ENCODE measurements at places on chromosomes 12 and 14.

GRCh38 chr12:49763006-49763591 is 21.7 kb downstream of the TMBIM6 start:
- DNase-seq, result no peak

DNA sequence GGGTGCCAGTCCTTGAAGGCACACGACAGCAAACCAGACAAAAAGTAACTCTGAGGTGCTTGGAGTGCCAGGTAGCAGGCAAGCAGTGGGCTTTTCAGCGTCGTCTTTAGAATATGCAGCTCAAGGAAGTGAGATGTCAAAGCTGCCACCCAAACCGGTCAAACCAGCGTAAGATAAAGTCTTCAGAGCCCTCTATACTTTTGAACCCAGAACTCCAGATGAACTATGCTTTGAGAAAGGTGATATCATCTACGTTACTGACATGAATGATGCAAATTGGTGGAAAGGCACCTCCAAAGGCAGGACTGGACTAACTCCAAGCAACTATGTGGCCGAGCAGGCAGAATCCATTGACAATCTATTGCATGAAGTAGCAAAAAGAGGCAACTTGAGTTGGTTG is 95.9 kb downstream of the TBX3 start:
- no peak for DNase-seq

DNA sequence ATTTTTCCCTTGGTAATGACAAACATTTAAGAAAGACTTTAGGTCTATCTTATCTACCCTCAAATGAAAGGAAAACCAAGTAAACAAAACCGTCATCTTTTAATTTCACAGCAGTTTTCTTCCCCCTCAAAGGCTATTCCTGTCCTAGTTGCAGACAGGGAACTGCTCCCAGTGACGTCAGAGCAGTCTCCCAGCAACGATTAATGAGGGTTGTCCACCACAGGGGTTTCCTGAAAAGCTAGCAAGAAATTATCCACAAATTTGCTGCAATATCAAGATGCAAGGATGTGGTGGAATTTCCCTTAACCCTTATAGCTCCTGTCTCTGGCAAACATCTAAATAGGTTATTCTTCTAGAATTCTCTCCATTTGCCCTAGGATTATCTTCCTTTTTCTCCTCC is 89.1 kb upstream of the STAC3 start:
- DNase-seq, result no peak

DNA sequence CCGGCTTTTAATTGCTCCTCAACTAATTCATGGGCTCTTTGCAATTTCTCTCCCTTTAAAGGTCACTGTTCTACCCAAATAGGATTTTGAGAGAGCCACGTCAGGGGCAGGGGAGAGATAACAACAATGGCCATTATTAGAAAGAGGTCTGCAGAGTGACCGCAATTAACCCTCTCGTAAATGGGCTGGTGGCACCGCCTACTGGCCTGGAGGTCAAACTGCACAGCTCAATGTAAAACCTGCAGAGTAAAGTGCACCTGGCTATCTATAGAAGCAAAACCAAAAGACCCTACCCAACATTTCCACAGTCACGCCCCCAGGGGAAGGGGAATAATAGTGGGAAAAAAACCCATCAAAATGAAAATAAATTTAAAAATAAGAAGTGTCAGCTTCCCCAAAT is 21.6 kb upstream of the CLEC4E start:
- no peak for DNase-seq

DNA sequence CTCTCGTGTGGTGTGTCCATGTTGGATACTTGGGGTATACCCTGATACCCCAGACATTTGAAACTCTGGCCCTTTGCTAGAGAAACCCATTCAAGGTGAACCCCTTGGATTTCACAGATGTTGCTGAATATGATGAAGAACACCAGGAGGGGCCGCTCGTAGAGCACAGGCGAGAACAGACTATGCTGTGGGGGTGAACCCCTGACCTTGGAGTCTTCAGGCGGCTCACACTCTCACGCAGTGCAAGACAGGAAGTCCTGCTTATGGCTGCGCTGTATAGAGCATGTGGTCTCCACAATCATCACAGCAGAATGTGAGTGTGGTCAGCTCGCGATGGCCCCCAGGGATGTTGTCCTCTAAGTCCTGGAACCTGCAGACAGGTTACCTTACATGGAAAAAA is 60.4 kb downstream of the SLC15A4 start:
- DNase-seq, result no peak

DNA sequence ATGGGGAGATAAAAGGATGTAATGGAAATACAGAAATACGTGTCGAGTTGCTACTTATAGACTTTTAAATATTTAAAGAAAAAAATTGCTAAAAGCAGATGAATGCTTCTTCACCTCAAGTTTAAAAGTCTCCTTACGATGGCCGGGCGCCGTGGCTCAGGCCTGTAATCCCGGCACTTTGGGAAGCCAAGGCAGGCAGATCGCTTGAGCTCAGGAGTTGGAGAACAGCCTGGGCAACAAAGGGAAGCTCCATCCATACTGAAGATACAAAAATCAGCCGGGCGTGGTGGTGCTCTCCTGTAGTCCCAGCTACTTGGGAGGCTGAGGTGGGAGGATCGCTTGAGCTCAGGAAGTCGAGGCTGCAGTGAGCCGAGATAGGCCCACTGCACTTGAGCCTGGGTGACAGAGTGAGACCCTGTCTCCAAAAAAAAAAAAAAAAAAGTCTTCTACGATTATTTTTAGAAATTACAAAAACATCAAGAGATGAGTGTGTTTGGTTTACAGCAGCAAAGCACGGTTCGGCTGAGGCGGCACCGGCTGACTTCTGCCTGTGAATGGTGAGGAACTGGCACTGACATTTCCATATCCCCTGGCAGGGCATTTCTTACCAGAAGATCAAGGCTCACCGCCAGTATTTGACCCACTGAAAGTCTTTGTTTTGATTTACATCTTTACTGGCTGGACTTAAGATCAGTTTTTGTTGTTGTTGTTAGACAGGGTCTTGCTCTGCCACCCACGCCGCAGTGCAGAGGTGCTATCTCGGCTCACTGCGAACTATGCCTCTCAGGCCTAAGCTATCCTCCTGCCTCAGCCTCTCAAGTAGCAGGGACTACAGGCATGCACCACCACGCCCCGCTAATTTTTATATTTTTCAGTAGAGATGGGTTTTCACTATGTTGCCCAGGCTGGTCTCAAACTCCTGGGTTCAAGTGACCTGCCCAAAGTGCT is 3.9 kb upstream of the MTA1 start:
- DNase-seq, result no peak

- no peak for DNase-seq
Measured at GRCh38 chr12:121905746-121906145, 12.6 kb upstream of the CFAP251 start.

GRCh38 chr12:131101703-131102492 is 148.2 kb downstream of the ADGRD1 start:
- no peak for DNase-seq

GRCh38 chr12:118958520-118958919 is 22.8 kb upstream of the SRRM4 start:
- no peak for DNase-seq

DNA sequence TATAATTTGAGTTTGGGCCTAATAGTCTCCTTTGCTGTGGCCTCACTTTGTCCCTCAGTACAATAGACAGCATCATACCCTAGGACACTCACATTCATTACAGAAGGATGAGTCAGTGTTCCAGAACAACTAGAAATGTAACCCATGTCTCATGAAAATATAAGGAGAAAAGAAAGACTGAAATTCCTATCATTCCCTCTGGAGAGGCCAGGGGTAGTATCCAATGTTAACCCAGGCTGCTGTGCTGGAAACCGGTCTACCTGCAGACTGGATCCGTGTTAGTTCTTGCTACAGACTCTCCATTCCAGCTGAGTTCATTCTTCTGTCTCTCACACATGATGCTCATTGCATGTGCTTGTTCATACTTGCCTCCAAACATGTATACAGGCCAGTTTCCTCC is 75.8 kb upstream of the HOXC13 start:
- DNase-seq, result no peak

- DNase-seq, result no peak
Measured at GRCh38 chr14:25868521-25869314, 729.1 kb downstream of the NOVA1 start.

DNA sequence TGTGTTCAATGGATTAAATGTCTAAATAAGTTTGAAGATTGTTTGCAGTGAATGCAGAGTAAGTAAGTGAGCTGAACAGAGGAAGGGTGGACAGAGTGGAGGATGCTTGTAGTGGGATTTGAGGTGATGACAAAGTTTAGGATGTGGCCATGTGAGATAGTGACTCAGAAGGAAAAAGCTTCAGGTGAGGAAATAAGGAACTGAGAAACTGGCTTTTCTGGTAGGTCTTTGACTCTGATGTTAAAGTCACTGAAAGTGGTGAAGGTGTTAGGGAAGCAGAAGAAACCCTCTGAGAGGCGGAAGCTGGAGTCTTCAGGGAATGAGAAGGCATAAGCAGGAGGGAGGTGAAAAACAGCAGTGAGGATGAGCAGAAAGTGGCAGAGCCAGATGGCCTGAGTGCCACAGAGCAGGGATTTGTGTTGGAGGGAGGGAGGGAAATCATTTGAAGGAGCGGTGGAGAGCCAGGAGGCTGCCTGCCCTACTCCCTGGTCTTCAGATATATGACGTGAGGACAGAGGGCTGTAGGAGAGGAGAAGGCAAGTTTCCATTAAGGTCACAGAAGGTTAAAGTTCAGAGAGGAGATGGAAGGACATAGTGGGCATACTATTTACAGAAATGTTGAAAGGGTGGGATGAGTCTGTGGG is 24.8 kb downstream of the RGS6 start:
- no peak for DNase-seq

- DNase-seq, result no peak
Measured at GRCh38 chr12:96422192-96422591, 22.0 kb upstream of the CDK17 start.

- DNase-seq, result no peak
Measured at GRCh38 chr12:75184516-75184915, 25.1 kb downstream of the KCNC2 start.

DNA sequence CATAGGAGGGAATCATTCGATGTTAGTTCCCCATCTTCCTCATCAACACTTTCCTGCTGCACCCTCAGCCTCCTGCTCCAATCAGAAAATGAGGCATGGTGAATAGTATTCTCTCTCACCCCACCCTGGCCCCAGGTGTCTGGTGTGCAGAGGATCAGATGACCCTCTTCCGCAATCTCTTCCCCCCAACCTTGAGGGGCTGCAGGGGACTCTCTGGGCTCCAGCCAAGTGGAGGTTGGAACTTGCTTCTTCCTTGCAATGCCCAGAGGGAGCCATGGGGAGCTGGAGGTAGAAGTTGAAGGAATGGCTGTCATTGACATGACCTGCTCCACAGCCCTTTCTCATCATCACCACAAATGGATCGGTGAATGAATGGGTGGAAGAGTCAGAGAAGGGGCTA is 20.2 kb upstream of the ESRRB start:
- DNase-seq, result no peak

- no peak for DNase-seq
Measured at GRCh38 chr14:24037658-24038037, 14.2 kb upstream of the CARMIL3 start.

- no peak for DNase-seq
Measured at GRCh38 chr12:51270067-51270950, at the start of gene SMAGP. Gene SMAGP, minus strand, starts transcription at chr12:51270415. Its CDS starts 1,137 bp downstream, at chr12:51269278.

GRCh38 chr12:6697584-6698351 is 2.8 kb downstream of the PIANP start:
- DNase-seq, result no peak

DNA sequence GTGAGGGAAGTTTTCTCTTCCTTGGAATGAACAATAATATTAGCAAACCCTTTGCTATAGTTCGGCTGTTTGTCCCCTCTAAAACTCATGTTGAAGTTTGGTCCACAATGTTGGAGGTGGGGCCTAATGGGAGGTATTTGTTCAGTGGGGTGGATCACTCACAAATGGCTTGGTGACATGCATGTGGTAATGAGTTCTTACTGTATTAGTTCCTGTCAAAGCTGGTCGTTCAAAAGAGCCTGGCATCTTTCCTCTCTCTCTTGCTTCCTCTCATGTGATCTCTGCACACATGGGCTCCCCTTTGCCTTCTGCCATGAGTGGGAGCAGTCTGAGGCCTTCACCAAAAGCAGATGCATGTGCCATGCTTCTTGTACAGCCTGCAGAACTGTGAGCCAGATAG is 13.1 kb upstream of the PPP4R4 start:
- DNase-seq, result no peak

GRCh38 chr12:57133013-57133569 is 4.8 kb downstream of the LRP1 start:
- DNase-seq, result no peak

DNA sequence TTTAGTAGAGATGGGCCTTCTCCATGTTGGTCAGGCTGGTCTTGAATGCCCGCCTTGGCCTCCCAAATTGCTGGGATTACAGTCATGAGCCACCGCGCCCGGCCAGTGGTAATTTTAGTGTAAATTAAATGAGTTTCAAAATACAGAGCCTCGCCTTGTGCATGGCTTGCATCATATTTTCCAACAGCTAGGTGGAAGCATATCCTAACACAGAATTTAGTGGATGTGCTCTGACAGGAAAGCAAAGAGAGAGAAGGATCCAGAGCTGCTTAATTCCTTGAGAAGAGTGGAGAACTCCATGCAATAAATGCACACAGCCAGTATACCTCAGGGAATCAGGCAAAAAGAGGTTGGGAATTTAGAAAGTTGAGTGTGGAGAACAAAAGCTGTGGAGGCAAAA is 2.5 kb downstream of the OR6C2 start:
- no peak for DNase-seq

- DNase-seq, result no peak
Measured at GRCh38 chr12:6085841-6086240, 38.6 kb downstream of the VWF start.

- DNase-seq, result no peak
Measured at GRCh38 chr14:65312859-65313258, 99.7 kb upstream of the FUT8 start.

- no peak for DNase-seq
Measured at GRCh38 chr12:98741556-98742265, 96.6 kb downstream of the APAF1 start.

DNA sequence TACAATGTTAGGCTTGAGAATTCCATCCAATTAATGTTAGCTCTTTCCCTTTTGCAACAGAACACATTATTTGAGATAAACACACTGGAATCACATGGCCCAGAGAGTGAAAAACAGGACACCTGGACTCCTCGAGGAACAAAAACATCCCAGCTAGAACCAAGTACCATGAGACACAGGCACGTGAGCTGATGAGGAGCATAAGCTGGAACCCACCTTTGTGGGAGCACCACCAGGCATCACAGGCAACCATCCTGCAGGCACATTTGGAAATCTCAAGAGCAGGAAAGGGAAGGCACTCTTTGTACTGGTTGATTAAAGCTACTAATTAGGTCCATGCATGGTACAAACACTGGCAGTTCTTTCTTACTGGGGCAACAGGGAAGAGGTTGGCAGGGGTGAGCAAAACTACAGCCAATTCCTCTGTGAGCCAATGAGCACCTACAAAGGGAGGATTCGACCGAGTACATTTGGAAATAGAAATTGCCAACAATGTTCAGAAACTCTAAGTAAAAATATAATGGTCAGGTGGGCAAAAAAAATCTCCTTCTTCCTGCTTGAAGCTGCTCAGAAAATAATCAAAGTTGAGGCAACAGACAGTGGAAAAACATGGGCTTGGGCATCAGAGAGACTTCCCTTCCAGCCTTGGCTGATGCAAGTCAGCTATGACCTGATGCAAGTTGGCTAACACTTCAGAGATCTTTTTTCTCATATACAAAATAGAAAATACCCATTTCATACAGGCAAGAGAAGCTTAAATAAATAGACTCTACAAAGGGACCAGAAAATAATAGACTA is 216.7 kb downstream of the NUAK1 start:
- no peak for DNase-seq

GRCh38 chr14:71362920-71363584 is 455.8 kb downstream of the PCNX1 start:
- DNase-seq, result no peak
